ENCODE measurements at places on chromosomes 12 and 14.

GRCh38 chr12:61490526-61491498, 769.4 kb upstream of the USP15 start:
- DNase-seq: no peak

DNA sequence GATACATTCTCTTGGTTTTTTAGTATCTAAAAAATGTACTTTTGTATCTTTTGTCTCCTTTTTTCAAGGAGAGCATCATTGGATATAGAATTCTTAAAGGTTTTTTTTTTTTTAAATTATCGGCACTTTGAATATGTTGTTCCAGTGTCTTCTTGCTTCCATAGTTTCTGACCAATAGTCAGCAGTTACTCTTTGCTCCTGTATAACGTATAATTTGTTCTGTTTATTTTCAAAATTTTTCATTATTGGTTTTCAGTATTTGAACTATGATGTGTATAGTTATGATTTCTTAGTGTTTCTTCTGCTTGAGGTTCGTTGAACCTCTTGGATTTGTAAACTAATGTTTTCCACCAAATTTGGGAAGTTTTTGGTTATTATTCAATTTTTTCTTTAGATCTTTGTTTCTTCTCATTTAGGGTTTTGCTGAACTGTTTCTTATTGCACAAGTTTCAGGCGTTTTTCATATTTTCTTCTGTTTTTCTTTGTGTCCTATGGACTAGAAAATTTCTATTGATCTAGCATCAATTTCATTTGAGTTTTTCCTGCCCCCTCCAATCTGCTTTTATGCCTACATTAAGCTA, 93.9 kb downstream of the PLBD1 start:
- DNase-seq: no peak

- DNase-seq: no peak
Measured at GRCh38 chr12:90858252-90858651, 96.7 kb downstream of the CCER1 start.

DNA sequence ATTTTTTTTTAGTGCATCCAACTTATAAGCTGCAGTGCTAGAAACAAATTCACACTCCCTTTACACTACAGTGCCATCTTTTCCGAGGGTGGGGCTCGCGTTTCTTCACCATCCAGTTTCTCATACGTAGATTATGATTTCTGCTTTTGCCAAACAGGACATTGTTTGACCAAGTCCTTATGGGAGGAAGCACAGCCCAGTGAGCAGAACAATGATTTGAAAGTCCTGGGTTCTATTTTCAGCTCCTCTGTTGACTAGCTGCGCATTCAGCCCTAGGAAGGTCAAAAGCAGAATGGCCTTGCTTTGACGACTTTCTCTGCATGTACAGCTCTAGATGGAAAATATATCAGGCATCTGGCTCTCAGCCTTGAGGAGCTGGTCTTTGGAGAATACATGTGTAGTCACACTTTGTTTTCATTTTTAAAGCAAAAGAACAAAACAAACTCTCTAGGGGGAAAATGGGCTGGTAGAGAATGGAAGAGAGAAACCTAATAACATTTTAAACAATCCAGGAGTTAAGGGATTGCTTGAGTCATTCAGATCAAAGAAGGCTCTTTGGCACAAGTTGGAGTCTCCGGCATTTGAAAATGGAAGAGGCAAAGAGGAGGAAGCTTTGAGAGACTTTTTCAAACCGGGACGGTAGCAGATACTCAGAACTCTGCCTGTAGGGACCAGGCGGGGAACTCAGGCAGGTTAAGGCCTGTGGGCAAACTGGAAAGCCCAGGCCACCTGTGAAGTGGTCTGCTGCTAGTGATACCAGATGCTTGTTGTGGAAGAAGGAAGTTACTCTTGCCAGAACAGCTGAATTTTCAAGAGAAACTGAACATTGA, 257.3 kb upstream of the PLEKHG7 start:
- DNase-seq: peak; percentile 53

DNA sequence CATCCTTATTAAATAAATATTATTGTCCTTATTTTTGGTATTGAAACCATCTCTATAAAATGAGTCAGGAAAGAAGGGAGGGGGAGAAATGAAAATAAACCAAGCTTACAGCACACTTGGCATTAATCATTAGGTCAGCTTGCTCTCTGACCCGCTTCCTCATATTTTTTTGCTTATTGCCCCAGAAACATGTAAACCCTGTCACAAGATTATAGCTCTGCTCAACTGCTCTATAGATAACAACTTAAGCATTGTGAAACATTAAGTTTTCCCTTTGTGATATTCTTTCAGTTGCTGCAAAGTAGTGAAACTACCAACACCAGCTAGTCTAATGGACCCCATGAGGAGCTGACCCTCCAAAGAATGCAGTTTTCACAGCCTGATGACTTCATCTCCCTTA, 819.5 kb downstream of the SLC16A7 start:
- DNase-seq: no peak

DNA sequence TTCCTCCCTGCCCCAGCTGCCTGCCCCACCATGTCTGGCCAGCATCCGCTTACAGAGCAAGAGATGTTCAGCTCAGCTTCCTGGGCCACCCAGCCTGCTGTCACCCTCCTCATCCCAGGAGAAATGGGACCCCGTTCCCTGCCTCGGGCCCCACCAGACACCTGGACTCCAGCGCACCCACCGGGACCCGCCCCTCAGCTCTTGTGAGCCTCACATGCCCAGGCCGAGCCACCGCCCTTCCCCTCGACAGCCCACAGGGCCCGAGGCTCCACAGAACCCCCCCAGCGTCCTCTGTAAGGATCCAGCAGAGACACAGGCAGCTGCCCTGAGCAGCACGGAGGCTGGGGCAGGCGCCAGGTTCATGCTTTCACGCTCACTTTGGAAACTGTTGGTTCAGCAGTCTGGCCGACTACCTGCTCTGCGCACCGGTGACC, 18.4 kb upstream of the C14orf180 start:
- DNase-seq: no peak

DNA sequence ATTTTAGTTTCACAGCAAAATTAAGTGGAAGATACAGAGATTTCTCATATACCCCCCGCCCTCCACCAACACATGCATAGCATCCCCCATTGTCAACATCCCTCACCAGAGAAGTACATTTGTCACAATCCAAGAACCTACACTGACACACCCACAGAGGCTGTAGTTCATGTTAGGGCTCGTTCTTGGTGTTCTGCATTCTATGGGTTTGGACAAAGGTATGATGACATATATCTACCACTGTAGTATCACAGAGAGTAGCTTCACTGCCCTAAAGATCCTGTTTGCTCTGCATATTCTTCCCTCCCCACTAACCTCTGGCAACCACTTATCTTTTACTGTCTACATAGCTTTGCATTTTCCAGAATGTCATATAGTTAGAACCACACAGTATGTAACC, 444.6 kb upstream of the DCN start:
- no peak for DNase-seq

GRCh38 chr12:92615703-92616102, 87.1 kb upstream of the PLEKHG7 start:
- no peak for DNase-seq

- no peak for DNase-seq
Measured at GRCh38 chr14:66507181-66507721, 696 bp upstream of the GPHN start.

DNA sequence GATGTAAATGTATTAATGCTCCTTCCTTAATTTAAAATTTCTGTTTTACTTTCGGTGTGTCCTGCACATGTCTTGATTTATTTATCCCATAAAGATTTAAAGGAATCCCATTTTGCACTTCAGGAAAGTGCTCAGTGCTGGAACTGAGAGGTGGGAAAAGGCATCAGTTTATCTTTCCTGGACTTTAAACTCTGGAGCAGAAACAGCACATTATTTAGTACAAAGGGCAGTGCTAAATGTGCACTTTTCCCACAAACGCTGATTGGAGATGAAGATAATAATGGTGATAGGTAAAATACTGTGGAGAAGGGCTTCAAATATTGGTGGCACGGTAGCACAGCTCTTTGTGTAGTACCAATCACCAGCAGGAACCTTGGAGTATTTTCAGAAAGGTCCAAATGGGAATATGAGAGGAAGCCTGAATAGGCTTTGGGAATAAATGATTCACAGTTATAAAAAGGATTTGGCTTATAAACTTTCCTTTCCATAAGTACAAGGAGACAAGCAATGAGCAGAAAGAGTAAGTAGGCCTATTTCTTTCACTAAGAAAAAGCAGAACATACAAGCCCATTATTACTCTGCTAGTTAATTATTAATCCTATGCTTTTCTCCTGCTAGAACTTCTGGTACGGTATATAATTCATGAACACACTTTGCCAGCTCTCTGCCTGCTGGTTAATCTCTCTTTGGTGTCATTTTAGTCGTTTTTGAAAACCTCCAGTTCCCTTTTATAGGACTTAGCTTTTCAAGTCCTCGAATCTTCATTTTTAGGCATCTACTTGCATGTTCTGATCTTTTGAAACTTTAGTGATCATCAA, 58.3 kb downstream of the SLC15A5 start:
- no peak for DNase-seq

GRCh38 chr12:121600702-121601336, 20.0 kb upstream of the KDM2B start:
- DNase-seq: peak; percentile 56

DNA sequence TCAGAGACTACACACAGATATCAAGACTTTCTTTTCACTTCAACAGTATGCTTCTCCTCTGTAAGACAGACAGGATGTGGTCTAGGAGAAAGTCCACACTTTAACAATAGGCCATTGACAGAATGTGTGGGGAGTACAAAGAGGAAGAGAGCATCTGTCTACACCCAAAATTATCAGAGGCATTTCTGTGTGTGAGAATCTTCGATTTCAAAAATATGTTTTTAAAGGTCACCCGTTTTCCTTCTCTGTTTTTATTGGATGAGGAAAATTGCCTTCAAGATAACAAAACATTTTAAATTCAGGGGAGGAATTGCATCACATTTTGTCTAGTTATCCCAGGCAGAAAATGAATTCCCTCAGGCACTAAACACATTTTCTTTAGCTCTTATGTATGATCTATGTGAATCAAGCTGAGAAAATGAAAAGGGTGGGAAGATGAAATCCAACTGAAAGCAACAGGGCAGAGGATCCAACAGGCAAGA, 16.4 kb downstream of the NAV3 start:
- DNase-seq: no peak

GRCh38 chr12:79048962-79049361, 184.4 kb downstream of the SYT1 start:
- DNase-seq: no peak

DNA sequence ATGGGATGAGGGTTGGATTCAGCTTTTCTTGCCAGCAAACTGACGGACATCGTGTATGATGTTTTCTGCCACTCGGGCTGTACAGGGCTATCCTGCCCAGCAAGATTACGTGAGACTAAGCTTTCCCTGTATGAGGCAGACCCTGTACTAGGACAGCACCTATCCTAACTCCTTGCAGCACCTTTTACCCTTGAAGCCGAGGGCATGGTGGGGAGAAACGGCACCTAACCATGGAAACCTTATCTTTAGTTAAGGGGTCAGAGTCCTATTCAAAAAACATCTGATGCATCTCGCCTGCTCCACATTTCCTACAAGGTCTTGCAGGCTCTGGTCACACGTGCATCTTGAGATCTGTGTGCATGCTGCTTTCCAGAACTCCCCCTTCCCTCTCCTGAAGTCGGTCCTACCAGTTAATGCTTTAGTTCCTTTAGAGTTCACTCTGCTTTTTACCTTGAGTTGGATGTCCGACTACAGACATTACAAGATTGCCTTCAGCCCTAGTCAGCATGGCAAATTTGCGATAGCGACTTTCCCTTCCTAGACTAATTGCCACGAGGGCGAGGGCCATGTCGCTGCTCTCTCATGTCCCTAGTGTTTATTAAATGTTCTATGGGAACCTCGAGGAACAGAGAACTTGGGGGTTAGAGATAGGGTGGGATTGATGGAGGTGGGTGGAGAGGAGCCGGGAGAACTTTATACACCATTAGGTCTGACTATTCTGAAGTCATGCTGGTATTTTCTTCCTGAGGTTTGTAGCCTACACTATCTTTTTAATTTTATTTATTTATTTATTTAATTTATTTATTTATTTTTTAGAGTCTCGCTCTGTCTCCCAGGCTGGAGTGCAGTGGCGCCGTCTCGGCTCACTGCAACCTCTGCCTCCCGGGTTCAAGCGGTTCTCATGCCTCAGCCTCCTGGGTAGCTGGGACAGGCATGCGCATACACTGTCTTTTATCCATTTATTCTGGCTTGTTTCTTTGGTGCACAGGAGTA, 6.6 kb downstream of the RAN start:
- DNase-seq: no peak

- peak; percentile 98 for DNase-seq
Measured at GRCh38 chr12:67943141-67943892, 45.9 kb upstream of the IFNG-AS1 start.

- no peak for DNase-seq
Measured at GRCh38 chr14:30855345-30856037, 18.9 kb upstream of the COCH start.

DNA sequence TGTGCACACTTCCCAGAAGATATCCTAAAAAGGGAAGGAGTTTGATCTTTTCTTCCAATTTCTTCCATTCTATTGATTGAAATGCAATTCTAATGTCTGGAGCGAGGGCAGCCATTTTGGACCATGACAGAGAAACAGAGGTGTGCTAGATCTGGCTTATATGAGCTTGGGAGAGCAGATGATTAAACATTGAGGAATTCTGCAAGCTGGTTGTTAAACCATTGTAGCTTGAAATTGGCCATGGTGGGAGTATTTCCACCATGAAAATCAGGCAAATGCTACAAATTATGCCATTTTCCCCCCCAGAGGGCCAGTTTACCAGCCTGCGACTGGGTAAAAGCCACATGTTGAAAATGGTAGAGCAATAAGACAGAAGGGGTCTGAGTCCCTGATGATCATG, 155.0 kb downstream of the PAWR start:
- no peak for DNase-seq

GRCh38 chr14:35365130-35366055, 39.2 kb downstream of the NFKBIA start:
- DNase-seq: no peak

- no peak for DNase-seq
Measured at GRCh38 chr12:11016937-11017336, 5.5 kb downstream of the TAS2R19 start.

DNA sequence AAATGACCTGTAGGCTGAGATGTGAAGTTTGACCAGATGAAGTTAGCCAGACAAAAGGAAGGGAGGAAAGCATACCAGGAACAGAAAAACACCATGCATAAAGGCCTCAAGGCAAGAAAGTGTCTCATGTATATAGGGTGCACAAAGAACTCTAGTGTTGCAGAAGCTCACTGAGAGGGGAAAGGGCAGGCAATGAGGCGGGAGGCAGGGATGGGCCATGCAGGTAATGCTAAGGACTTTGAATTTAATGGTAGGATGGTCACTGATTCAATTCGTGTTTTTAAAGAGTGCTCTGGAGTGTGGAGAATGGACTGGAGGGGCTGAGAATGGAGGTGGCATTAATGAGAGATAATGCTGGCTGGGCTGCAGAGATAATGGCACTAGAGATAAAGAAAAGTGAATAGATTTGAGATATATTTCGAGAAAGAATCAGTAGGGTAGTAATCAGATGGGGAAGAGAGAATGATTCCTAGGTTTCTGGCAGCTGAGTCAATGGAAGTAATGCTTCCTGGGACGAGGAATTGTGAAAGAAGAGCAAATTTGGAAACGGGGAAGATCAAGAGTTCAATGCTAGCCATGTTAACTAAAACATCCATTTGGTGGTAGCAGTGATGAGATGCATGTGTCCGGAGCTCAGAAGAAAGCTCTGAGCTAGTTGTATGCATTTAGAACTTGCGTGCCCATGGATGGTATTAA, 43.1 kb downstream of the LIMA1 start:
- no peak for DNase-seq
